ENCODE measurements at places on chromosomes 7 and 10. TPM values are rescaled to one million over a fixed set of nuclear protein-coding genes. Genes with fewer than 3 reads are reported as not detected.
A peak's percentile ranks its signal among the peaks of the same experiment; 100 is the strongest.

The POMZP3 gene
- total RNA-seq, result 21.8 TPM

The SPAG6 gene
- total RNA-seq, result 1.2 TPM

The GPR15LG gene
- not detected for total RNA-seq

GRCh38 chr10:80518143-80518806 is 19.4 kb upstream of the SH2D4B start:
- no peaks in the 10 kb centered on the region for H3K27me3 ChIP-seq
- H3K27ac ChIP-seq, result peak overlapping the region; percentile 37
- peaks cover 60% of the 10 kb centered on the region for H3K36me3 ChIP-seq
- H3K4me1 ChIP-seq, result peaks cover 25% of the 10 kb centered on the region
- DNase-seq, result no peak
- H3K4me3 ChIP-seq, result no peak overlapping the region

GRCh38 chr10:114856544-114857287 is 35.1 kb downstream of the FHIP2A start:
- peak overlapping the region; percentile 31 for H3K4me3 ChIP-seq
- H3K36me3 ChIP-seq, result peaks cover 78% of the 10 kb centered on the region
- DNase-seq, result no peak
- peak overlapping the region; percentile 71 for H3K27ac ChIP-seq
- peaks cover 31% of the 10 kb centered on the region for H3K4me1 ChIP-seq

DNA sequence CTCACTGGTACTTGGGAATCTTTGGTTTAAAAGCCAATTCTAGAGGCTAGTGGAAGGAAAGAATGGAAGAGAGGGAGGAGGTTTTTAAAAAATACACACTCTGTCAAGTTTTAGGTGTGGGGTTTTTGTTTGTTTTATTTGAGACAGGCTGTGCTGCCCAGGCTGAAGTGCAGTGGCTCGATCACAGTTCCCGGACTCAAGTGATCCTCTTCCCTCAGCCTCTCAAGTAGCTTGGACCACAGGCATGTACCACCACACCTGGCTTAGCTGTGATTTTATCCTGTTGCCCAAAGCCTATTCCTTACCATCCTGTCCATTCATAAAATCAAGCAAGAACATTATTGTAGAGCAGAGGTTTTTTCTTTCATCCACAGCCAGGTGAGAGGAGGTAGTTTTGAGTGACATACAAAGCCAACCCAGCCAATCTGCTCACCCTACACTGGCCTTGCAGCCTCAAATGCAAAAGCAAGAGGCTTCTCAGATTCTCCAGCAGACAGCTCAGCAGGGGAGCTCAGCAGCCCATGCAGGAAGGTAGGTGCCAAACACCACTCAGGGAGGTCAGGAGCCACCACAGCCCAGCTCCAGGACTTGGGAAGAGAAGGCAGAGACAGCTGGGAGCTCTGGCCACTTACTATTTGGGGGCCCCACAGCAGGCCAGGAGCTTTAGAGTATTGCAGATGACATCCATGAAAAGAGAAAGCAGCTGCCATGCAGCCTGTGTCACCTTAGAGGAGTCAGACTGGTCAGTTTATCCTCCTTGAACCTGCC is 65.8 kb downstream of the TMEM209 start:
- H3K4me1 ChIP-seq, result peaks cover 22% of the 10 kb centered on the region
- H3K4me3 ChIP-seq, result no peak overlapping the region
- DNase-seq, result no peak
- H3K36me3 ChIP-seq, result peaks cover 19% of the 10 kb centered on the region
- H3K27me3 ChIP-seq, result no peaks in the 10 kb centered on the region

The TUBGCP2 gene
- 52.3 TPM for total RNA-seq

The CFAP69 gene
- not detected for total RNA-seq

GRCh38 chr7:18459484-18460245 is 35.9 kb upstream of the HDAC9 start:
- H3K36me3 ChIP-seq, result no peaks in the 10 kb centered on the region
- H3K4me3 ChIP-seq, result no peak overlapping the region
- H3K27ac ChIP-seq, result no peak overlapping the region
- DNase-seq, result no peak
- no peaks in the 10 kb centered on the region for H3K27me3 ChIP-seq

DNA sequence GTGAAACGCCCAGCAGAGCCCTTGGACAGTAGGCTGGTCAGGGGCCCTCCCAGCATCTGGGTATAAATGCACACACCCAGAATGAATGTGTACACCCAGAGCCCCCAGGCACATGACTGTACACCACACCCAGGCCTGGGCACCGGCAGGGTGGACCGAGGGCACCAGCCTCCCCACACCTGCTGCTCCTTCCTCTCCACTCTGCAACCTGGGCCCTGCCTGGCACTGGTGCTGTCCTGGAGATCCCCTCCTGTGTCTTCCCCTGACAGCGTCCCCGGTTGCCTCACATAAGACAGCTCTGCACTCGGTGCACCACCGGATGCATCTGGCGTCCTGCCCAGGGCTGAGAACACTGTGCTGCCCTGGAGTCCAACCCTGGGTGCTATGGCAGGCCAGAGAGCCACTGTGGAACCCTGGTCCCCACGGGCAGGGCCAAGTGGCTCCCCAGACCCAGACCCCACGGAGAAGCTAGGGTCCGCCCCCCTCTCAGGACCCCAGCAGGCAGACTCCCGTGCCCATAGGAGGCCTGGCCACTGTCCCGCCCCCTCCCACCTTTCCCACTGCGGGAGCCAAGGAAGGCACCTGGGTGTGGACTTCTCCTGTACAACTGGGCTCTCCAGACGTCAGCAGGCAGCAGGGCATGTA is 6.6 kb downstream of the RASGEF1A start:
- no peak overlapping the region for H3K27ac ChIP-seq
- H3K4me3 ChIP-seq, result no peak overlapping the region
- H3K27me3 ChIP-seq, result peaks cover 8% of the 10 kb centered on the region
- peak; percentile 15 for DNase-seq
- peaks cover 5% of the 10 kb centered on the region for H3K4me1 ChIP-seq

The CLEC2L gene
- total RNA-seq, result not detected
